Stimulated activated CD8-positive, alpha-beta memory T cell treated with anti-CD3 and anti-CD28 coated beads, Interleukin-4, amount 100 ng/mL, for 1 hour (primary cell): ENCODE measurements at places on chromosomes 4 and X.

DNA sequence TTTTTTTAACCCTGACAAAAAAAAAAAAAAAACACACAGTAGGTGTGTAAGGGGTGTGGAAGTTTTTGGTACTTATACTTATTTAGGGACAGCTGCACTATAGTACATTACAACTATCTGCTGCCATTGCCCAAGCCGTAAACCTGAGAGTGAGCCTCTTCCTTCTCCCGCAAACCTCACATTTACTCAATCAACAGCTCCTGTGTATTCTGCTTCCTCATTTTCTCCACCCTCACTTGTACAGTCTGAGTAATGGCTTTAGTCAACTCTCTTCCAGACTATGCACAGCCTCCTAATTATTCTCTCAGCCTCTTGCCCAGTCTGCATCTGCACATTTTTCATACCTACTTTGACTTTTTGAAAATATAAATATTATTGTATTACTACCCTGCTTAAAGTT is 362.0 kb downstream of the ADAM29 start:
- no peak for DNase-seq

- no peak for DNase-seq
Observed at GRCh38 chr4:20386906-20387305, 135.2 kb downstream of the SLIT2 start.

DNA sequence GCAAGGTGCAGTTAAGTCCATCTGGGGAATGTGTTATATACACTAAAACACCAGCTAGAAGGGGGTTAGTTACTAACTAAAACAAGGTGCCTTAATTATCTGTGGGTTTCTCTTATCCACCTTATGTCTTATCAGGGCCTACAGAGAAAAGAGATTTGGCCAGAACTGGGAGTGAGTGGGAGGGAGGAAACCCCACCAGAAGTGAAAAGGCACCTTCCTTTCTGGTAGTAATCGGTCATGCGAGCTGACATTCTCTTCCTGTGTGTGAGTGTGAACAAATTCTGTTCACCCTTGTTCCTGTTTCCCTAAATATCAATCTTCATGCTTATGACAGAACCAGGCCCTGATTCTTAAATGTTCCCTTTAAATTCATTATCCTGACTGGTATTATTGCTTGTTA is 43.5 kb downstream of the SRPX2 start:
- DNase-seq = no peak

DNA sequence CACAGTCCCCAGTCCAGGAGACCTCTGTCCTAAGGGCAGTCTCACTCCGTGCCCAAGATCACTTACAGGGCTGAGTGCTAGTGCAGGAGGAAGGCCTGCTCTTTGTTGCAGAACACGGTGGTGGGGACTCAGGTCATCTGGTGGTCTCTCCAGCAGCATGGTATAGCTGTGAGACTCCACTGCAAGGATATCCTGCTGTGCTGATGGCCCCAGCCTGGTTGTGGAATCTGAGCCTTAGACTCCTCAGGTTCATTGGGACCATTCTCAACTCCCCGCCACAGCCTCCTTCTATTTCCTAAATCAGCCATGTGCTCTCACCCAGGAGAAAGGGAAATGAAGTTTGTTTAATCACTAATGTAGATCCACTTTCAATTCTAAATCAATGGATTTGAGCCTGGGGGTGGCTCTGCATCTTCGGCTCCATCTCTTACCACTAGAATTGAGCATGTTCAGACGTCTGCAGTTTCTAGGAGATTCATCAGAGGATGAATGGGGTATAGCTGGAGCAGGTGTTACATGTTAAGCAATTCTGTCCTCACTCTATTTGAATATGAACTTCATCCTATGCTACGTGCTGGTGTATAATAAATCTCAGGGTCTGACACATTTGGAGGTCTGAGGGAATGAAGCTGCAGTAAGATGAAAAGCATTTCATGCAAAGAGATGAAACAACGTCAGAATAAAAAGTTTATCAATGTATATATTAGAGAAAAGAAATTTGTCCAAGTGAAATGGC is 189.2 kb downstream of the MGST2 start:
- no peak for DNase-seq

GRCh38 chrX:115419069-115419468 is 129.6 kb downstream of the LUZP4 start:
- no peak for DNase-seq

DNA sequence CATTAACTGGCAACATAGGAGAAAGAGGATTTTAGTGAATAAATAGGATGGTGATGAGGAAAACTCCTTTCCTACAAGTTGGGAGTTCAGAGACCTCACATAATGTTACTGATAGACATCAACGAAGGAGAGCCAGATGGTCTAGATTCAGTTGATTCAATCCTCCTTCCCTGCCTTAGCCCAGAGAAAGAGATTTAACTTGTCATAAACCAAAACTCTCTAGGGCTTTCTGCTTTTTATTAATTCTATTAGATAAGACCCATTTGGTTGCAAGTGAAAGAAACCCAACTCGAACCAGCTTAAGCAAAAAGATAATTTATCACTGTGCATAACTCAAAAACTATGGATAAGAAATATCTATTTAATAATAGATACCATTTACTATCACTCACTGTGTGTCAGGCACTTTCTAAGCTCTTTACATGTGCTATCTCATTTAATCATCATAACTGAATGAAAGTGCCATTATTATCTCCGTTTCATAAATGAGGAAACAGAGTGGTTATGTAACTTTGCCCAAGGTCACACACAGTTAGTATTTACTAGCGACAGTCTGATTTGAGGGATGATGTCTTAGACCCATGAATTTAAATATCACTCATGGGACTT is 4.3 kb upstream of the UNC5C start:
- no peak for DNase-seq

GRCh38 chrX:80432863-80433262 is 12.6 kb downstream of the TENT5D start:
- no peak for DNase-seq

GRCh38 chr4:101696276-101697010 is 94.1 kb upstream of the BANK1 start:
- no peak for DNase-seq
